Midbrain (tissue), 1 donor: ENCODE measurements at places on chromosomes 5 and 9.

DNA sequence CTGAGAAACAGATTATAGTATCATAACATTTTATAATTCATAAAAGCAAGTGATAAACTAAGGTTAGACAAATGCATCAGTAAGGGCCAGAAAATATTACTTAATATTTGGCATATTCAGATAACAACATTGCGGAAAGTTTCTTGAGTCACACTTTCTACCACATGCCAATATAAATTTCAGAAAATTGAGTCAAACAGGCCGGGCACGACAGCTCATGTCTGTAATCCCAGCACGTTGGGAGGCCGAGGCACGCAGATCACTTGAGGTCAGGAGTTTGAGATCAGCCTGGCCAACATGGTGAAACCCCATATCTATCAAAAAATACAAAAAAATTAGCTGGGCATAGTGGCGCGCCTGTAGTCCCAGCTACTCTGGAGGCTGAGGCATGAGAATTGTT, 47.1 kb downstream of the SLC38A9 start:
- no peak for DNase-seq

- no peak for DNase-seq
Observed at GRCh38 chr9:69460012-69460411, 135.0 kb downstream of the ENTREP1 start.

DNA sequence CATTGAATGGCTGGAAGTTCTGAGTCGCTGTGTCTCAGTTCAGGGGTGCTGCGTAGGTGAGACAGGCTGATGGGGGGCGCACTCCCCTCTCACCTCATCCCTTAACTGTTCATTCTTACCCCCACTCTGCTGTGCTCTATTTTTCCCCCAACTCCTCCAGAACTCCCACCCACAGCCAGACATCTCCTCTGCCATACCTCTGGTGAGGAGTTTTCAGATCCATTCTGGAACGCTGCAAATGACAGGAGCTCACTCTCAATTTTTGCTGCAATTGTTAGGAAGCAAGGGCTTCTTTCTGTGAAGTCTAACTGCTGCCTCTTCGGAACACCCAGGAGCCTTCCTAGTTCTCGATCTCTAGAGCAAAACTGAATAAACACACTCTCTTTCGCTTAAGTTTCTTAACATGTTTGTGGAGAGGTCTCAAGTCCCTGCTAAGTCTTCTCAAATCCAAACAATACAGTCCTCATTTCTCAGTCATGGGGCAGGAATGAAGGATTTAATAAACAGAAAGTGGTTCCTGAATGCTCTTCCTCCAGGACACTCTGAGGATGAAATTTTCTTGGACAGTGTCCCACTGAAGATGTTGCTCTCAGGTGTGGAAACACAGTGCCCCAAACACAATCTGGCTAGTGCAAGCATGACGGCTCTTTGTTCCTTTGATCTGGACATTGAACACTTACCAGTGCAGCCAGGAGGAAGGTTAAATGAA, 387.7 kb downstream of the KDM4C start:
- DNase-seq = no peak

DNA sequence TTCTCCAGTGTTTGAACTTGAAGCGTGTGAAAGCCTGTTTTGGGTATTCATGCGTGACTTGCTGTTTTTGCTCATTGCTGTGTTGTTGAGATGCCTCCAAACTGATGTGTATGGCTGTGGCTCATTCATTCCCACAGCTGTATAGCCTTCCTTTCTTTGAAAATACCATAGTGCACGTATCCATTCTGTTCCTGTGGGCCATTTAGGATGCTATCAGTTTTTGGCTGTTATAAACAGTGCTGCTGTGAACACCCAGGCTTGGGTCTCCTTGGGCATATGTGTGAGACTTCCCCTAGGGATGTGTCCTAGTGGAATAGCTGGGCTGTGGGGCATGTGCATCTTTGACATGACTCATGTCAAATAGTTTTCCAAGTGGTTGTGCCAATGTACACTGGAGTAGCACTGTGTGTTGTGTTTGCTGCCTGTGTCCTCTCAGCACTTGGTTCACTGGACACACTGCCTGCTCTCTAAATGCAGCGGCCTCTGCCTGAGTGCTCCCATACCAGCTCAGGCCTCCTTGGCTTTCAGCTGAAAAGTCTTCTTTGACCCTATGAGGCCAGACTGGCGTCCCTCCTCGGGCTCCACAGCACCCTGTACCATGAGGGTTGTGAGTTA, 102.6 kb upstream of the TBC1D2 start:
- no peak for DNase-seq

- no peak for DNase-seq
Observed at GRCh38 chr9:5593904-5594303, 35.0 kb upstream of the RIC1 start.

- no peak for DNase-seq
Observed at GRCh38 chr9:88011005-88011766, 36.9 kb upstream of the CDK20 start.

DNA sequence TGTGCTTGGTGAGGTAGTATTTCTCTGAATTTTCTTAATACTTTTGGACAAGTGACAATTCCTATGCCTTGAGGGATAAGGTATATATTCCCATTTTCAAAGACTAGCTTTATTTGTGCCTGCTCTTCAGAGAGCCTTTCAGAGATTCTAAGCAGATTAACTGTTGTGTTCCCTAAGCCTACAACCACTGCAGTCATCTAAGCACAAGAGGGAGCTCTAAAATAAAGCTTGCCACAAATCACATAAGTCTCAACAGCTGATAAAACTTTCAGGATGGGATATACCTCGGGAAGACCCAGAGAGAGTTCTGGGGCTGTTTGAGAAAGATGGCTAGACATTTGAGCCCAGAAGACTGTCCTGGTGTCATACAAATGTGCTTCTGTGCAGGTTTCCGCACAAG, 157.3 kb downstream of the CYLC2 start:
- DNase-seq = no peak

- DNase-seq = no peak
Observed at GRCh38 chr9:124769549-124770358, 1.4 kb downstream of the NR6A1 start.

- DNase-seq = no peak
Observed at GRCh38 chr9:89541798-89542197, 43.9 kb upstream of the SEMA4D start.

- no peak for DNase-seq
Observed at GRCh38 chr9:126599047-126599650, 14.6 kb upstream of the LMX1B start.

GRCh38 chr9:126915846-126916543, 1.4 kb downstream of the RALGPS1 start:
- no peak for DNase-seq

DNA sequence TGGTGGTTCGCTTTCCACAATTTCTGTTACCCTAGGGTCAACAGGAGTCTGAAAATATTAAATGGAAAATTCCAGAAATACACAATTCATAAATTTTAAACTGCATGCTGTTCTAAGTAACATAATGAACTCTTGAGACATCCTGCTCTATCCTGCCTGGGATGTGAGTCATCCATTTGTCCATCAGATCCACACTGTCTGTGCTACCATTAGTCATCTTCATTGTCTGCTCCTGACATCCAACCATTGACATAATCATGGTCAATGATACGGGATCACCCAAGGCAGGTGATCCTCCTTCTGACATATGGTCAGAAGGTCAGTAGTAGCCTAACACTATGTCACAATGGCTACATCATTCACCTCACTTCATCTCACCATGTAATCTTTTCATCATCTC, 276.7 kb upstream of the KIF2A start:
- DNase-seq = no peak

DNA sequence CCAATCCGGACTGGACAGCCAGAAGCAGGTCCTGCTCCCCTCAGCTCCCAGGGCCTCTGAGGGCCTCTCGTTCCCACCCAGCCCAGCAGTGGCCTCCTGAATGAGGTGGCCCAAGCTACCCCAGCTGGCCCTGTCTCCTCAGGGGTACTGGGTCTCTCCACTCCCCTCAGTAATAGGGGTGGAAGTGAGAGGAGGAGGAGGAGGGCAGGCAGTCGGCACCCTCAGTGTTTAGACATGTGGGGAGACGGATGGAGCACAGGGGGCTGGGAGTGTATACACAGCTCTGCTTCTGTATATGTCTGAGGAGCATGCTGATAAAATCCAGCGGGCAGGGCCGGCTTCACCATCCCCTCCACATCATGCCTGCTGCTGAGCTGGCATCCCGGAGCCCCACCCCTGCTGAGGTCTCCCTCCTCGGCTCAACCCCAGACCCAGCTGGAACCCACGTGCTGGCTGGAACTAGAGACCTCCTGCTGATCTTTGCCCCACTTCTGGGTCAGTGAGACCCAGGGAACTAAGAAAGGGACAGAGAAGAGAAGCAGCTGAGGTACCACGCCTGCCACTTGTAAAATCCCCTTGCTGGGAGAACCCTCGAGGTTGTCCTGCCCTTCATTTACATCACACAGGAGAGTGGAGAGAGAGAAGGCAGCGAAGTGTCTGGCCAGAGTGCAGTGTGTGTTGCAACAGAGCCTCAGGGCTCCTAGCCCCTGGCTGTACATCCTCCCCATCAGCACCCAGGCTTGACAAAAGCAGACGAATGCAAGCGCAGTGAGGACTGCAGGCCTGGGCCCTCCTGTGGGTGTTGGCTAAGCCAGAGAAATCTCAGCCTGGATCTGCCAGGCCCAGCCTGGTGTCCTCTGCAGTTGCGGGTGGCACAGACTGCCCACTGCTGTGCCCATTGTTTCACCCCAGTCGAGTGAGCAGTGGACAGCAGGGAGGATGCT, 77.5 kb downstream of the PSD2 start:
- DNase-seq = no peak

- DNase-seq = no peak
Observed at GRCh38 chr9:19587678-19588077, 178.9 kb downstream of the ACER2 start.

GRCh38 chr9:109437286-109437685, 60.8 kb downstream of the PTPN3 start:
- no peak for DNase-seq

GRCh38 chr5:58245476-58245840, 214.4 kb downstream of the PLK2 start:
- no peak for DNase-seq

DNA sequence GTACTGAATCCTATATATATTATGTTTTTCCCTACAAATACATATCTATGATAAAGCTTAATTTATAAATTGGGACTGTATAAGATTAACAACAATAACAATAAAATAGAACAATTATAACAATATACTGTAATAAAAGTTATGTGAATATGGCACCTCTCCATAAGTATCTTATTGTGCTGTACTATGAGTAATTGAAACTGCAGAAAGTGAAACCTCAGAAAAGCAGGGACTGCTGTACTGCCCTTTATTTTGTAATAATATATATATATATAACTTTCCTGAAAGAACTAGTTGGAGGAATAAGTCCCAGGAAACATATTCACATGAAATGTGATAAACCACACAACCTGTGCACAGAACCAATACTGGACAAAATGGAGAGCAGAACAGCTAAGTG, 77.3 kb downstream of the PAM start:
- no peak for DNase-seq

DNA sequence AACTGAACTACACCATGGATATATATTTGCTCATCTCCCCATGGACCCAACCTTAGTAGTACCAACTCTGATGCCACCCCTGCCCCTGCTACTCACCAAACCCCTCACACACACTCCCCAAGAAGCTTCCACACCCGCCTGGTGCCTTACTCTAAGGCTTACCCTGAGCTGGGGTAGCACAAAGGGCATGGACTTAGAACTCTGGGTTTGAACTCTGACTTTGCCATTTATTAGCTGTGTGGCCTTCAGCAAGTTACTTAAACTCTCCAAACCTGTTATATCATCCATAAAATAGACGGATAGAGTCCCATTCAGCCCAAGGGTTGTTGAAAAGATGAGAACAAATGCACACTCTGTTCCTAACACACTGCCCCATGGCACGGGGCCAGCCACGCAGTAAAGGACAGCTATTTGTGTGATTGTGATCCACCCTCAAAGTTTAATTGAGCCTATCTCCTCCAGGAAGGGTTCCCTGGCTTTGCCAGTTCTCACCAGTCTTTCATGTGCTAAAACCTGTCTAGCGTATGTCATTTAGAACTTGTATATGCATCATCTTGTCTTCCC, 111.0 kb downstream of the KLHL3 start:
- DNase-seq = no peak

GRCh38 chr5:92504346-92504745, 1076.7 kb downstream of the NR2F1-AS1 start:
- DNase-seq = no peak

- DNase-seq = no peak
Observed at GRCh38 chr5:130286971-130287370, 382.7 kb downstream of the CHSY3 start.

DNA sequence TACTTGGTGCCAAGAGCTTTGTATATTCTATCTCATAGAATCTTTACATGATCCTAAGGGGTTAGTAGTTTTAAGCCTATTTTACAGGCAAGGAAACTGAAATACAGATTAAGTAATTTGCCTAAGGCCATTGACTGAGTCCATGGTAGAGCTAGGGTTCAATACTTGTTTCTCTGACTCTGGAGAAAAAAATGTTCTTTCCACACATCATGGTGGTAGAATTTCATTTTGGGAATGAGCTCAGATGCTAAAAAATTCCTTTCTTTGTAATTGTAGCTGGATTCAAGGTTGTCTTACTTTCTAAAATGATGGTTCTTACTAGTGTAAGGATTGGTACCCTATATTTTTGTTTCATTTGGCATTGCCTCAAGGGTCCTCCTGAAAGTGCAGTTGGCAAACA, 86.0 kb downstream of the ANKRD55 start:
- no peak for DNase-seq

DNA sequence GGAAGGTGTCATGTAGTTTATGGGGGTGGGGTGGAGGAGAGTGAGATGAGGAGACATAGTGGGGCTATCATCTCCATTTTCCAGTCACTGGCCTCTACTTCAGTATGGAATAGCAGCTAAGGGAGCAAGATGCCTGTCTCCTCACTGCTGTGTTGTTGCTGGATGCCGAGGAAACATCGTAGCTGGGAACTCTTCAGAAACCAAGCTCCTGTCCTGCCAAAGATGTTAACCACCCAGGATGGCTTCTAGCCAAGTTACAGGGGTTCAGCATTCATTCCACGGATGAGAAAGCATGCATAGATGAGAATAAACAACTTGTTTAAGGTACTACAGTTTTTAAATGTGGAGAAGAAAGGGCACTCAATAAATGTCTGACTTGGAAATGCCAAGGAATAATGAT, 226.5 kb downstream of the ASTN2 start:
- DNase-seq = no peak
